Stomach (tissue), 19 donors: ENCODE measurements at places on chromosomes 12 and 14. TPM values are rescaled to one million over a fixed set of nuclear protein-coding genes. Genes with fewer than 3 reads are reported as not detected.
A peak's percentile ranks its signal among the peaks of the same experiment; 100 is the strongest.

- no peaks in the 10 kb centered on the region for H3K27me3 ChIP-seq
- no peak overlapping the region for H3K27ac ChIP-seq
- no peak overlapping the region for H3K4me3 ChIP-seq
- H3K4me1 ChIP-seq = no peaks in the 10 kb centered on the region
- peaks cover 9% of the 10 kb centered on the region for H3K36me3 ChIP-seq
These were observed 37.9 kb downstream of the LRRK2 start for GRCh38 chr12:40262657-40263056.

The PDZRN4 gene
- 1.3 TPM for polyA plus RNA-seq

GRCh38 chr14:22653012-22653621 is 9.0 kb upstream of the OR6J1 start:
- peaks cover 5% of the 10 kb centered on the region for H3K4me1 ChIP-seq
- no peaks in the 10 kb centered on the region for H3K27me3 ChIP-seq
- no peak overlapping the region for H3K4me3 ChIP-seq
- H3K36me3 ChIP-seq = no peaks in the 10 kb centered on the region
- H3K27ac ChIP-seq = no peak overlapping the region
- DNase-seq = peak; percentile 84

DNA sequence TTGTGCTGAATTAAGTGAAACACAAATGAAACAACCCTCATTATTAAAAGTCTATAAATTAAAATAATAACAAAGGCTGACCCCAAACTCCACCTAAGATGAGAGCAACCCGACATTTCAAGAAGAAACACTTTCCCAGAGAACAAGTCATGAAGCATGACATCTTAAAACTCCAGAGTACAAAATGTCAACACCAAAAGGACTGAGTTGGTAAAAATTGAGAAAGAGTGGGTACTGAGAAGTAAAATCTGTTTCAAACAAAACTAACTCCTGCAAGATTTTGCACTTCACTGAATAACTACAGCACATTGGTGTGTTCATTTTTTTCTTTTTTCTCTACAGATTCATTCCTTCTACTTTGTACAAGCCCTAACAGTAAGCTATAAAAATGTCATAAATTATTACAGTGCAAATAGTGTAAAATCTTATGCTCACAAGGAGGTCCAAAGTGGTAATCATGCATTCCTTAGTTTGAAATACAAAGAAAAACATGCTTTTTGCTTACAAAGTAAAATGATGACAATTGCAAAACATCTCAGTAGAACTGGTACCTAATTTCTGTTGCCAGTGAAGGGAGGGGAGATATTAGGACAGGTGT is 31.8 kb downstream of the SLC35F4 start:
- no peak overlapping the region for H3K4me3 ChIP-seq
- H3K36me3 ChIP-seq = no peaks in the 10 kb centered on the region
- no peak overlapping the region for H3K27ac ChIP-seq
- no peaks in the 10 kb centered on the region for H3K4me1 ChIP-seq
- DNase-seq = no peak
- H3K27me3 ChIP-seq = no peaks in the 10 kb centered on the region

The KRT4 gene
- 14.4 TPM for polyA plus RNA-seq

DNA sequence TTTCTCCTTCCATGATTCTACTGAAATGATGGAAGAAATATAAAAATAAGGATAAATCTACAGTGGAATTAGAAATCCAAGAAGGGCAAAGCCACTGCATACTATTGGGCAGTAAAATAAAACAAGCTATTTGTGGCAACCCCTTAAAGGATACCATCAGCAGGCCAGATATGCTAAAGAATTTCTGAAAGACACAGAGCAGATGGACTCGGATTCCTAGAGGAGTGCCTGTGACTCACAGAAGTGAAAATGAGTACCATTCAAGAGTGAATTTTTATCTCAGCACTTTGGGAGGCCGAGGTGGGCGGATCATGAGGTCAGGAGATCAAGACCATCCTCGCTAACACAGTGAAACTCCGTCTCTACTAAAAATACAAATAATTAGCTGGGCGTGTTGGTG is 318.1 kb downstream of the LRIG3 start:
- no peak overlapping the region for H3K4me3 ChIP-seq
- no peak overlapping the region for H3K27ac ChIP-seq
- no peaks in the 10 kb centered on the region for H3K27me3 ChIP-seq
- H3K4me1 ChIP-seq = no peaks in the 10 kb centered on the region
- no peak for DNase-seq

- no peak overlapping the region for H3K4me3 ChIP-seq
- no peaks in the 10 kb centered on the region for H3K27me3 ChIP-seq
These were observed 39.4 kb upstream of the BTG1 start for GRCh38 chr12:92185052-92185451.

The TCL1B gene
- not detected for polyA plus RNA-seq

GRCh38 chr14:101254805-101255764 is 306.2 kb upstream of the DIO3 start:
- no peak overlapping the region for H3K4me3 ChIP-seq
- no peaks in the 10 kb centered on the region for H3K4me1 ChIP-seq
- no peak overlapping the region for H3K27ac ChIP-seq
- no peaks in the 10 kb centered on the region for H3K27me3 ChIP-seq
- no peaks in the 10 kb centered on the region for H3K36me3 ChIP-seq
- DNase-seq = no peak

DNA sequence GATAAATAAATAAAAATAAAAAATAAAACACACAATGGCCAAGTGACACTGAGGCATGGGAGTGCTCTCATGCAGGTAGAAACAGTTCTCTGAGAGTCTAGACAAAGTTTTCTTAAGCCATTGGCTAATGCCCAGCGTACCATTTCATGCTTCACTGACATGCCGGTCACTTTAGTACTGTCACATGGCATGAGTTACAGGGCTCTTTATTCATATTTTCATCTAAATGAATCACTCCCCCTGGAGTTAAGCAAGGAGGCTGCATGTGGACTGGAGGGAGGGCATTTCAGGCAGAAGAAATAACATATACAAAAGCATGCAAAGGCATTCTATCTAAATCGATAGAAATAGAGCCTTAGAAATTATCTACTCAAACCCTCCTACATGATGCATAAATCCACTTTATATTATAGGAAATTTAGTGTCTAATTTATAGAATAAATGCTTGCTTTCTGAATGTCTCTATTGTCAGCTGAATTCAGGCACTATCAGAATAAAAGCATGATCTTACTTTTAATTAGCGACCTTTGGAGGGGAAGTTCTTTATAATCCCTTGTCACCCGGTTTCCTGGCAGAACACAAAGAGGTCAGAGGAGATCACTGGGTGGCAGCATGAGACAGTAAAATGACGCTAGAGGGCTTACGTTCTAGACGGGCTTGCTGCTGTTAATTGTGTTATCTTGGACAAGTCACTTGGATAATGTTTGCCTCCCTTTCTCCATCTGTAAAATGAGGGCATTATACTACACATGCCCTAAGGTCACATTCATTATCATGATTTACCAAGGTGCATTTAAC is 17.5 kb downstream of the DYRK4 start:
- no peaks in the 10 kb centered on the region for H3K36me3 ChIP-seq
- H3K27ac ChIP-seq = no peak overlapping the region
- no peaks in the 10 kb centered on the region for H3K27me3 ChIP-seq
- peak; percentile 38 for DNase-seq

- no peak overlapping the region for H3K27ac ChIP-seq
- peaks cover 8% of the 10 kb centered on the region for H3K4me1 ChIP-seq
- H3K4me3 ChIP-seq = no peak overlapping the region
- H3K36me3 ChIP-seq = no peaks in the 10 kb centered on the region
- H3K27me3 ChIP-seq = no peaks in the 10 kb centered on the region
These were observed 7.9 kb upstream of the NFKBIA start for GRCh38 chr14:35412272-35413056.

GRCh38 chr12:93614917-93615596 is 42.6 kb downstream of the SOCS2 start:
- H3K27me3 ChIP-seq = no peaks in the 10 kb centered on the region
- H3K36me3 ChIP-seq = no peaks in the 10 kb centered on the region

GRCh38 chr12:81080431-81080983 is 2.6 kb downstream of the ACSS3 start:
- no peaks in the 10 kb centered on the region for H3K36me3 ChIP-seq
- DNase-seq = no peak
- H3K4me3 ChIP-seq = no peak overlapping the region
- no peak overlapping the region for H3K27ac ChIP-seq

DNA sequence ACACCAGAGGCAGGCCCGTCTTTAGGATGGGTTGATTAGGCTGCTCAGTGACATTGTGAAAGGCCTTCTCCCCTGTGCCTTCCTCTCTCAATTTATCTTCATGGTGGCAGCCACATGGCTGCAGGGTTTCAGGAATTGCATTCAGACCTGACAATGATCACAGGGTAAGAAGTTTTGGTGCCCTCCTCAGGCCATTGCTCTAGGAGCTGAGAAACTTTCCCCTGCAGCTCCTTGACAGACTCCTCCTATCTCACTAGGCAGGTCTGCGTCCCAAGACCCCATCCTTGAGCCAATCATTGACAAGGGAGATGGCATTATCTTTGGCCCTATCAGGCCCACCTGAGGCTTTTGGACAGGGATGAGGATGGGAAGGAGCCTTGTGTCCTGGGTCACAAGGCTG is 57.4 kb upstream of the ANO4 start:
- H3K4me1 ChIP-seq = no peaks in the 10 kb centered on the region
- H3K27ac ChIP-seq = no peak overlapping the region
- peaks cover 8% of the 10 kb centered on the region for H3K27me3 ChIP-seq
- no peak for DNase-seq
- no peak overlapping the region for H3K4me3 ChIP-seq
